SK-N-SH treated with all-trans-retinoic acid at 6 μM for 48 hours (cell line): ENCODE measurements at places on chromosomes 12 and 14.
A peak's percentile ranks its signal among the peaks of the same experiment; 100 is the strongest.

- ATAC-seq: no peak
These were observed 38.4 kb downstream of the AKAP6 start for GRCh38 chr14:32367516-32367915.

GRCh38 chr12:127245437-127245836 lies 1021.5 kb upstream of the TMEM132C start:
- ATAC-seq: no peak

- ATAC-seq: no peak
These were observed 41.6 kb upstream of the PYGL start for GRCh38 chr14:50985859-50986331.

DNA sequence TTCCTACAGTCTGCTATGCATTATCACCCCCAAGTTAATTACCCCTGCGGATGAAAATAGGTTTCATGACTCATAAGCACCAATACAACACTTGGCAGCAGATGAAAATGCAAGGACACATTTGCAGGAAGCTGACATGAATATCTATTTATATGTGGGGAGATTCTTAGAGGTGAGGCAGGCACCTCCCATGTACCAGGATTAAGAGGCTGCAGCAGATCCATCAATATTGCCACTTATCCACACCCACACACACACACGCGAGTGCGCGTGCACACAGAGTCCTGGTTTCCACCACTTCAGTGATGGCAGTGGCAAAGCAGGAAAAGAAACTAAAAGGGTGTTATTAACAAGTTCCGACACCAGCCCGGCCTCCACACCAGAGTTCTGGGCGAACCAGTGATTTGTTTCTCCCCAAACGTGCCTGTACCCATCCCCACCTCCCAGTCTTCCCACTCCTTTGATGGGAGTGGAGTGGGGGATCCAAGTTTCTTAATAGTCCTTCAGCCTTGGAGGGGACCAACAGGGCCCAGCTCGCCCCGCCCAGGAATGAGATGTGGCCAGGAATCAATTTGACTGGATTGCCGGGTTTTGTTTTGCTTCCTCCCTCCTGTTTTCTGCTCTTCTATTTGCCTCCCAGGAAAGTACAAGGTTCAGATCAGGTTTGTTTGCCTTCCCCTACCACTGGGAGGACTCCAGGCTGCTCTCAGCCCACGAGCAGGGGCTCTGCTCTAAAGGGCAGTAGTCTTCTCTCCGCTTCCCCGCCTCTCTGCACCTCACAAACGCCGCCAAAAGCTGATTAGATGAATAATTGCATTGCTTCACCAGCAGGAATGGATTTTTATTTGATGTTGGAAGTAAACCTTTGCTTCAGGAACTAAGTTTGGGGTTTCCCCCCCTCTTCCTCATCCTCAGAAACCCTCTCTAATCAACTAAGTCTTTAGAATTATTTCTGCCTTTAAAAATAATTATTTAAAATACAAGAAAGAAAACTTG lies 5.2 kb downstream of the IRF2BPL start:
- ATAC-seq: peak; percentile 33

DNA sequence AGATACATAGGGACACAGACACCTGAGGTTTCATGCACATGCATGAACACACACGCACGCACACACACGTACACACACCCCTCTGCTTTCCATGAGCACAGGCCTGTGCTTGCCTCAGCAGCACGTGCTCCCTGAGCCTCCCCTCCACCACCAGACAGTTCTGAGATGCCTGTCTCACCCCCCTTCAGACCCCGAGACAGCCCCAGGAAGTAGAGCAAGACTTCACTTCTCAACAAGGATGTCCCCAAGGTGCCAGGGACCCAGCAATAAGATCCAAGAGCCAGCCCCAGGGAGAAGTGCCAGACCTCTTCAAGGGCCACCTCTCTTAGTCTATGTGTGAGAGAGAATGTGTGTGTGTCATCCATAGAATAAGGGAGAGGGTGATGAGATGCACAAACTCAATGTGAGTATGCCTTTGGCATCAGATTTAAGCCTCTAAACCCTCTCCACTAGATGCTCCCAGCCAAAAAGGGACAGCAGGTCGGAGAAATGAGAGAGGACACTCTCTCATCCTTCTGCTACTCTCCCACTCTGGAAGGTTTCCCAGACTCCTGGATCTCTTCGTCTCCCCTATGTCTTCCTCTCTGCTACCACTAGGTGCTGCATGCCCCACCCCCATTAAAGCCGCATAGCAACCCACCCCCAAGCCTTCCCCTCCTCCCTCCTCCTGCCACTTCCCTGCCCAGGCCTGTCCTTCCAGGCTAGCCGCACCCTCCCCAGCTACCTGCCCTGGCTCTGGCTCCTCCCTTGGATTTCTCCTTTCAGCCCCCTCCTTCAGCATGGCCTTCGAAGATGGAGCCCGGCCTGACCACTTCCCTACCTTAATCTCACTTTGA lies 7.7 kb downstream of the RARG start:
- ATAC-seq: 0 out of 3 replicates have a peak, but pooled peaks have one; percentile 1

DNA sequence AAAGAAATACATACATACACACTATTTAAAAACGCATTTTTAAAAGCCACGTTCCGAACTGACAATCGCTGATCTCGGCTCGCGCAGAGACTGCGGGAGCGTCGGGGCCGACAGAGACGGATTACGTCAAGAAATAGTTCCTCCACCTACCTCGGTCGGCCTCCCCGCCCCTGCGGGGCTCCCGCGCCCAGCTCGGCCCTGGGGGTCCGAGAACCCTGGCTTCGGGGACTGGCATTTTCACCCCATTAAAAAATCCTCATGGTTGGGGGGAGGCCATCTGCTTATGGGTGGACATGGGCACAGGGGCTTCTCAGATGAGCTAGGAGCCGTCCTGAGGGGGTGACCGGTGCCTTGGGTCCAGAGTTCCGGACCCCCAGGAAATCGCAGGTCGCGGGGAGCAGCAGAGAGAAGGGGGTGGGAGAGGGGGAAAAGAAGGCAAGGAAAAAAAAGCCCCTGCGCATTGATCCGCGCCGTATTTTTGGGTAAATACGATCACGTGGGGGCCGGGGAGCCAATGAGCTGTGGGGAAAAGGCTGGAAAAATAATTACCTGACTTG lies 324 bp upstream of the HOXC9 start:
- peak; percentile 64 for ATAC-seq

GRCh38 chr14:56858422-56858821 lies 48.1 kb upstream of the OTX2 start:
- no peak for ATAC-seq

GRCh38 chr14:75175677-75176141 lies 703 bp downstream of the TMED10 start:
- ATAC-seq: peak; percentile 7

GRCh38 chr14:69153873-69154270 lies 953 bp upstream of the DCAF5 start:
- no peak for ATAC-seq

GRCh38 chr12:88153959-88154358 lies 11.9 kb downstream of the TMTC3 start:
- no peak for ATAC-seq

DNA sequence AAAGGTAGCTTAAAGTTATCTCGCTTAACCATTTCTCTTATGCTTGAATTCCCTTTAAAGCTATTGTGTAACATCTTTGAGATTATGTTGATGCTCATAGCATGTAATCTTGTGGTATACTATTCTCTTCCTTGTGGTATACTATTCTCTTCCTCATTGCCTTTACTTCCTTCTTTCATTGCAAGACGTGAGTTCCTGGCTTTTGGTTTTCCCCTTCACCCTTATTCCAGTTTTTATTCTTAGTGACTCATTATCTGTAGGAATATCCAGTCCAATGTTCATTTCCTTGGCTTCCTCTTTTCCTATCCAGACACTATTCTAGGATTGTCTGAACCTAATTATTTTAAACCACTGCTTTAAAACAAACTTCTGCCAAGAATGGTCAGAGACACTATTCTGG lies 564.0 kb downstream of the CCER1 start:
- ATAC-seq: no peak

DNA sequence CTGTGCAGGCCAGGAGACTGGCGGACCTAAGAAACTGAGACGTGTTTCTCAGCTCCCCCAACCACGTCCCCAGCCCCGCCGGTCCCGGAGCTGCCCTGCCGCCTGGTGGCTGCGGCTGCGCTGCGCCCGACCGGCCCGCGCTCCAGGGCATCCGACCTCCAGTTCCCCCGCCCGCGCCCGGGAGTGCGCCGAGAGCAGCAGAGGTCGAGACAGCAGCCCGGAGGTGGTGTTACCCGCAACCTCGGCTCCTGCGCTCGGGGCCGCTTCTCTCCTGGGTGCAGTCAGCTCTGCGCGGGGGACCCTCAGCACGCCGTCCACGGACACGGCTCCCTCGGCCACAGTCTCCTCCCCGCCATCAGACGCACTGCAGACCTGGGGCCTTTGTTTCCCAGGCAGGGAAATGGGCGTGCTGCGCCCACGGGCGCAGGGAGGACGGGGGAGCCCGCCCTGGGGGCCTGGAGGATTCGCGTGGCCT lies 21.6 kb upstream of the GPR132 start:
- ATAC-seq: peak; percentile 80

DNA sequence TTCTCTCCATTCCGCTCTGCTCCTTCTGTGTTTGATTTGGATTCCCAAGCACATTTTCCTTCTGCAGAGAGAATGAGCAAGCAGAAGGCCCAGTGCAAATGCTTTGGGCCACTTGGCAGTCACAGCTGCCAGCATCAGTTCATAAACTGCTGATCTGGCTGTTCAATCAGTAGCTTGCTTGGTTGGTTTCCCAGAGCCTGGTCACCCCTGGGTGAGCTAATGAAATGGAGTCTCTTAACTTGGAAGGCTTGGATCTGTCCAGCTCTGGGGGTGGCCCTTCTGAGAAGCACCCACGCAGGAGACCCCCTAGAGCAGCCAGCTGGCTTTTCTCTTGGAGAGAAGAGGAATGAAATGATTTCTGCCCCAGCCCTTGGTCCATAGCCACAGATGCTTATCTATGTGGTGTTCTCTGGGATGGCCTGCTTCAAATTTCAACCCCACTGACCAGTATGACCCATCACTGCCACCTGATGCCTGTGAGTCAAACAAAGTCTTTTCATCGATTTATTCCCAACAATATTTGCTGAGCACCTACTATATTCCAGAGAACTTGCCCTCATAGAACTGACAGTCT lies 30.3 kb downstream of the FAIM2 start:
- no peak for ATAC-seq

GRCh38 chr12:15827136-15827535 lies 37.9 kb upstream of the EPS8 start:
- ATAC-seq: no peak

- no peak for ATAC-seq
These were observed 112.9 kb downstream of the DIP2B start for GRCh38 chr12:50617657-50618056.

DNA sequence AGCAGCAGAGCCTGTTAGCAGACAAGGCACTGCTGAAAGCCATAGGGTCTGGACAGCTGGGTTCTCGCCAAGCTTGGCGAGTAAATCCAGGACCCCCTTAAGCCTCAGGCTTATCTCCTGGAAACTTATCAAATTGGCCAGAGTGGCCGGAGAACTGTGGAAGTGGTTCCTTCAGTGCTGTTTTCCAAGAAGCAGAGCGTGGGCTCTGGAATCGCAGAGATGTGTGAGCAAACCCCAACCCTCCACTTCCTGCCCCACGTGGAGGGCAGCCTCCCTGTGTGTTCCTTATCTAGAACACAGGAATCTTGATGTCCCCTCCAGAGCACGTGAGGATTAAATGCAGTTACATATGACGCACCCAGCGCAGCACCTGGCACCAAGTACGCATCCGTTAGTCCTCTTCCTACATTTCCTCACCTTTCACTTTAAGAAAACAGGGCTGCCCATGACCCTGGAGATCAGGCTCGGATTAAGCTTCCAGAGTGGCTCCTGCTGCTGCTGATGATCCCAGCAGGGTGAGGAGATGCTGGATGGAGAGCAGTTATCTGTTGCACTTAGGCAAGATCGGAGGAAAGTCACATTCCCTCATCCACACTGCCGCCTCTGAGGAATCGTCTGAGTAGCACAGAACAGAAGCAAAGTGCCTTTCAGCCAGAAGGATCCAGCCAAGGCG lies 35.0 kb downstream of the MMAB start:
- ATAC-seq: no peak

DNA sequence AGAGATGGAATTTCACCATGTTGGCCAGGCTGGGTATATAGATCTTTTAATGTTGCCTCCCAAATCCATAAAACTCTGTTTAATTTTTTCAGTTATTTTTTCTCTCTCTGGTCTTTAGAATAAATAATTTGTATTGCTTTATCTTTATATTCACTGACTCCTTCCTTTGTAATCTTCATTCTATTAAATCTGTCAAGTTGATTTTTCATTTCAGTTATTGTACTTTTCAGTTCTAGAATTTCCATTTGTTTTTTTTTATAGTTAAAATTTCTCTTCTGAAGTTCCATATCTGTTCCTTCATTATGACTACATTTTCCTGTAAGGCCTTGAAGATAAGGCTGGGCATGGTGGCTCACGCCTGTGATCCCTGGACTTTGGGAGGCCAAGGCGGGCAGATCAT lies 13.6 kb upstream of the SPPL3 start:
- no peak for ATAC-seq

- no peak for ATAC-seq
These were observed 60.3 kb downstream of the SAMD4A start for GRCh38 chr14:54627219-54627539.

GRCh38 chr12:29024117-29024516 lies 125.0 kb upstream of the FAR2 start:
- ATAC-seq: peak; percentile 45

- ATAC-seq: no peak
These were observed 22.9 kb upstream of the MANSC4 start for GRCh38 chr12:27802936-27803335.

GRCh38 chr14:96103560-96104460 lies 64.6 kb downstream of the C14orf132 start:
- ATAC-seq: no peak

GRCh38 chr12:52667509-52667908 lies 12.7 kb downstream of the KRT1 start:
- no peak for ATAC-seq

DNA sequence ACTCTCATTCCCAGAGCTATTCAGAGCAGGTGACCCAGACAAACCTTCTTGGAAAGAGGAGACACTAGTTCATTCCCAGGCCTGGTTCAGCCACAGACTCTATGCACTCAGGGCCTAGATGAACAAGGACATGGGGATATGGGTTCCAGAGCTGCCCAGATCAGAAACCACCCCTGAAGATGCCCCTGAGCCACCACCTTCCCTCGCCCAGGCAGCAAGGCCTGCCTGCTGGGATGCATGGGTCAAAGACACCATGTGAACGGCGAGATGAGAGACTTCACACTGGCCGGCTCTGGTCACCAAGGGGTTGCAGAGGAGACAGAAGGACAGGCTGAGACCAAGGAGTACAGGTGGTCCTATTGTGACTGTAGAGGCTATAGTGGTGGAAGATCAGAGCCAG lies 4.1 kb downstream of the SERPINA12 start:
- no peak for ATAC-seq

DNA sequence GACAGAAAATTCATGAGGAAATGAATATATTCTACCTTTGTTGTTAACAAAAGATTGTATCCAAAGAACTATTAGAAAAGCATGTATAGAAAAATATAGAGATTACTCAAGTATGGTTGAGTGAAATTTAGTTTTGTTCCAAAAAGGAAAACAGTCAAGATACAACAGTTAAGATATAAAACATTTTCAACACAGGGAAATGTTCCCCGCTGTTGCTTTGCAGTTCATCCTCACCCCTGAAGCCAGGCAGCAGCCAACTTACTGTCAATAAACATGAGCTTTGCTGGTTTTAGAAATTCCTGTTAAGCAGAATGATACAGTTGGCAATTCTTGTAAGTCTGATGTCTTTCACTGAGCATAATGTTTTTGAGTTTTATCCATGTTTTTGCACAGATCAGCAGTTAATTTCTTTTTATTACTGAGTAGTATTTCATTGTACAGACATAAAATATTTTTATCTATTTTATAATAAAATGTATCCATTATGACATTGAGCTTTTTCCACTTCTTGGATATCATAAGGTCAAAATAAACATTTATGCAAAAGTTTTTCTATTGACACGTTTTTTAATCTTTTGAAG lies 1.2 kb upstream of the CLEC2B start:
- ATAC-seq: no peak
